ENCODE measurements at places on chromosomes 1 and 21.

DNA sequence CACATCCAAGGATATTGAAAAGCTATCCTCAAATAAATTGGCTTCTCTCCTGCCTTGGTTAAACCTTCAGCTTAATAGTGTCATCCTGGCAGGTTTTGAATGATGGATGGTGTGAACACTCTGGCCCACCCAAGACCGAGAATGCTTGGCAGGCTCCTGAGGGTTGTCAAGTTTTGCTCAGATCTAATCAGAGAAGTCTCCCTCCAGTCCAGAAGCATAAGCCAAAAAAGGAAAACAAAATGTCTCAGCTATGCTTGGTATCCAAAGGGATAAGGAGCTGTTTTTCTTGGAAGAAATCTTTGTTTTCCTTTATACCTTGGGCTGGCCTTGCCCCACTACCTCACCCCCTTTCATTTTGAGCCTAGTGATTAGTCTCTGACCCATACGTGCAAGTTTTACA lies 172.7 kb downstream of the CRB1 start:
- DNase-seq: no peak

DNA sequence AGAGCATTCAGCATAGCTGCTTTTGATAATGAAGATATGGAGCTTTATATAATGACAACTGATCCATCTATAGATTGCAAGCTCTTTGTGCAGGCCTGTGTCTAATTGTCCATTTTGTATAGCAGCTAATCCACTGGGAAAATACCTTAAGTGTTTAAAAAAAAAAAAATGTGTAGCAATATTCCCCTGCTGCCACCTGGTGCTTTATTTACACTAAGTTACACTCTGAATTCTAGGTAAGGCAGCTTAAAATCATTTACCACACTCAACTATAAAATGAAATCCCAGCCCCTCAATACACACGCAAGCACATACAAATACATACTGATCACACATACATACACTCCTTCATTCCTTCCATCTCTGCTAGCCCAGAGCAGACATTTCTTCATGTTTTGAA lies 49.1 kb upstream of the BCL9 start:
- DNase-seq: no peak

GRCh38 chr1:41387667-41388091 lies 26.4 kb downstream of the FOXO6 start:
- peak; percentile 94 for DNase-seq

DNA sequence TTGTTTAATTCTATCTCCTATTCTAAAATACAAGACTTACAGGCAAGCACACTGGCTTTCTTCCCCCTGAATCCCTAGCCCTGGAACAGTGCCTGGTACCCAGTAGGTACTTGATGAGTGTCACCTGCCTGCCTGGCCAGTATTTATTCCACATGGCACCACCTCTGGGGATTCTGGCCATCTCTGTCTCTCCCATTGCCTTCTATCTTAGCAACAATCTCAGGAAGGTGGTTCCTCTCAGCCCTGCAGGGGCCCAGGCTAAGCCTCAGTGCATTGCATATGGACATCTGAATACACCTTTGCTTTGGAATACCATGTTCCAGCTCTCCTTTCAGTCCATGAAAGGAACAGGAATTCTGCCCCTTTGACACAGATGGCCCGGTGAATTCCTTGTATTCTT lies 81.0 kb downstream of the HIVEP3 start:
- no peak for DNase-seq
